ENCODE measurements at places on chromosomes 4 and X. TPM values are rescaled to one million over a fixed set of nuclear protein-coding genes. Genes with fewer than 3 reads are reported as not detected.

DNA sequence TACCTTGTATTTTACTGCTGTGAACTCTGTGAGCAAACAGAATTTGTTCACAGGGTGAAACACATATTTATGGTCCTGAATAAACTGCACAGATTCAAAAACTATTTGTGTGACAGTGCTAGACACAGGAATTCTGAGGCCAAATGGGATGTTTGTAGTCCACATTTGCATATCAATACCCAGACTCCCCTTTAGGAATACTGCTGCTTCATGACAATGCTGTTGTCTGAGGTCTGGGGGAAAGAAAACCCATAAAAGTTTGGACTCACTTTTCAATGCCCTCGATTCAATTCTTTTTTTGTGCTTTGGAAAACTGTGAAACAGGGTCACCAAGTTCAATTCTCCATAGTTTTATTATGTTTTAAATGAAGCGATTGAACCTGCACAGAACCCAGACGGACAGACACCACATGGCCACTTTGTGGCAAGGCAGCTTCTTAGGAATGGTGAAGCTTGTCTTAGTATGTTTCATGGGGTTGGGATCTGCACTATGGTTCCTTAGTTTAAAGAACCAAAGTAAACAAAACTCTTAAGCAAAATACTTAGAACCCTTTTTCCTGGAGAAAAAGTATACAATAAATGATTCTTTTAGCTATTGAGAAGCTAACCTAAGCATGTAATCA, 92.3 kb upstream of the MAD2L1 start:
- no peak for DNase-seq

- DNase-seq: no peak
Observed at GRCh38 chr4:120000591-120001296, 65.9 kb downstream of the MAD2L1 start.

- DNase-seq: no peak
Observed at GRCh38 chrX:121581885-121582284, 534.5 kb downstream of the GLUD2 start.

GRCh38 chr4:4420421-4420820, 33.5 kb downstream of the NSG1 start:
- DNase-seq: no peak

GRCh38 chr4:133190098-133190497, 41.0 kb downstream of the PCDH10 start:
- DNase-seq: no peak

- DNase-seq: no peak
Observed at GRCh38 chrX:15673970-15674369, 9.4 kb upstream of the CLTRN start.

DNA sequence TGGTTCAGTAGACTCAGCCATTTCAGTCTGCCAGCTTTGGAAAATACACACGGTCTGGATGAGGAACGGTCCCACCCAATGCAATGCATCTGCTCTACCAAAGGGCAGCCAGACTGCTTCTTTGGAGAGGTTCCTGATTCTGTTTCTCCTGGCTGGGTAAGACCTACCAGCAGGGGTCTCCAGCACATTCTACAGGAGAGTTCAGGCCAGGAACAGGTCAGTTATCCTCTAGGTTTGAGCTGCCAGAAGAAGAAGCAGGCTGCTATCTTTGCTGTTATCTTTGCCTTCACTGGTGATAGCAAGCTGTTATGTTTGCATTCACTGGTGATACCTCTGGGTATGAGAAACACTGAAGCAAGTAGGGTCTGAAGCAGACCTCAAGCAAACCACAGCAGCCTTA, 45.5 kb upstream of the PBDC1 start:
- no peak for DNase-seq

Gene CLOCK
- 15.2 TPM for total RNA-seq

Gene SLIT2
- 6.6 TPM for total RNA-seq
